ENCODE measurements at places on chromosomes 7 and 10.
A peak's percentile ranks its signal among the peaks of the same experiment; 100 is the strongest.

DNA sequence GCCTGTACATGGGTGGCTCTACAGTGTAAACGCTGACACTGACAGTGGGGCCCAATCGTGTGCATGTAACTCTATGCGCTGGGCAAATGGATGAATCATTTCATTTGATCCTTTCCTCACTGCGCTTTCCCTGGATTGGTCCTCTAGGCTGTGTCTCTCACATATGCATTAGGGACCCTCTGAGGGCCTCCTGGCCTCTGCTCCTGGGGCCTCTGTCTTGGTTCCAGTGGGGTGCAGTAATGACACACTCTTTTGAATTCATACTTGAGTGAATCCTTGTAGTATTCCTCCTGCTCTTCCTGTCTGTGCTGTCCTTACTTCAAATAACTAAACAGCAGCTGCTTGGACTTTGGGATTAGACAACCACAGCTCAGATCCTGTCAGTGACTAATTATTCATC is 176.5 kb upstream of the ADO start:
- no peak for DNase-seq

DNA sequence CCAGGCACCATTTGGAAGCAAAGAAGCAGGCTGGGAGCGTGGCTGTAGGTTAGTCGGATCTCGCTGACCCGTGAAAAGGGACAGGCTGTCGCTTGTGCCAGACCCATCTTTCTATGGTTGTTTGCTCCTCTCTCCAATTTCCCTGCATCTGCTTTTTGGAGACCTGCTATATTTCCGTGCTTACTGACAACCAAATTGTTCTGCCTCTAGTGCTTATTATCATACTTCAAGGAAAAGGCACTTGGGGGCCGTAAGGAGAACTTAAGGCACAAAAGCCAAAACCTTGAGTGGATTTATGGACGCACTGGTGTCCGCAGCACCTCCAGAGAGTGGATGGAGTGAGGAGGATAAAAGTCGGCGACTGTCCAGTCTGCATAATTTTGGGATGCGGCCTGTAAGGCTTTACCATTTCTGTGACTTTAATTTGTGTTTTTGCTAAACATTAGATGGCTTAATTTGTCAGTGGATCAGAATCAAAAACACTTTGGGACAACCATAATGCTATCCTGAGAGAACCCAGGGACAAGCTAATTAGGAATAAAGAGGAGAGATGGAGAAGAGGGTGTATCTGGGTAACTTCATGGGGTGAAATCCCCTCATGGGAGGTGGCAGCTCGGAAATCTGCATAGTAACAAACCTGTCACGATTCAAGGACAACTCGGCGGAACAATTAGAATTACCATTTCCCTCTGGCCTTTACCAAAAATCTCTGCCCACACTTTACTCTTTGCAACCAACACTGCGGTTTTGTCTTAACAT is 206.7 kb downstream of the HDAC9 start:
- no peak for DNase-seq

DNA sequence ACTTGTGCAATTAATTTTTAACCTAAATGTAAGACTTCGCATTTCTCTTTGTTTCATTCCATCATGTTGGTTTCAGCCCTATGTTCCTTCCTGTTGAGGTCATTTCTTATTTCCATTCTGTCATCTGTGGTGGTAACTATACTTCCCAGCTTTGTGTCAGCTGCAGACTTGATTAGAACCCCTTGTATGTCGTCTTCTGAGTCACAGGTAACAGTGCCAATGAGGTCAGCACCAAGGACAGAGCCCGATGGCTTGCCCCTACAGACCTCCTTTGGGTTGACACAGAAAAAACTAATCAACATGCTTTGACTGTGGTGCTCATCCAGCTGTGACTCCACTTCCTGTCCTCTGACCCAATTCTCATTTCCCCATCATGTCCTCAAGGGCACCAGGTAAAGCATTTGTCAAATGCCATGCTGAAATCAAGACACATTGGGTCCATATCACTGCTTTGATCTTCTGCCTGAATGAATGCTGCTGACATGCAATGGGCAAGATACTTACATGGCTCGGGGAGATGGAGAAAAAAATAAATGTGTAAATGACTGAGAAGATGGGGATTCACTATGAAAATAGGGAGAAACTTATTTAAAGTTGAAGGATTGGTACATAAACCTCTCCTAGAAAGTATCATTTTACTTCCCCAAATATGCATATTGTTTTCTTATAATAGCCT is 25.6 kb upstream of the CRTAC1 start:
- DNase-seq: no peak

GRCh38 chr10:89916468-89917215 is 215.3 kb downstream of the KIF20B start:
- DNase-seq: no peak

DNA sequence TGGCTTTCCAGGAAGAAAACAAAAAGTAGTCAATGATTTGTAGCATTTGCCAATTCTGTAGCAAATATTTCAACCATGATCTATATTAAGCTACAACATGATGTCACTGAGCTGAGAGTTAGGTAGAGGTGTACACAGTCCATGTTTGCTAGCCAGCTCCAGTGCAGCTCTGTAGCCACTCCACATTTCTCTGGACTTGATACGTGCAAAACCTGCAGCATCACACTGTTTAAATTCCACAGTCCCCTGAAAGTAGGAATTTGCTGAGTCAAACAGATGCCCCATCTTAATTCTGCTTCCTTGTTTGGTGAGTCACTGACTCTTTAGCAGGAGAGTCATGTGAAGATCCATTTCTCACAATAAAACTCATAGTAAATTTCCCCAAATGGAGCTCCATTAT is 89.8 kb upstream of the LRRTM3 start:
- no peak for DNase-seq

GRCh38 chr7:16993543-16993942 is 111.8 kb upstream of the AGR3 start:
- DNase-seq: no peak

GRCh38 chr7:6453734-6454133 is 6.0 kb upstream of the DAGLB start:
- no peak for DNase-seq

GRCh38 chr10:121696854-121697253 is 98.6 kb upstream of the FGFR2 start:
- peak; percentile 19 for DNase-seq

- DNase-seq: peak; percentile 6
These were observed 26.1 kb downstream of the PRSS58 start for GRCh38 chr7:142231716-142232115.

- peak; percentile 29 for DNase-seq
These were observed 29.7 kb downstream of the UNC5B start for GRCh38 chr10:71241830-71242621.

Data from inflammatory macrophage (primary cell).